ENCODE measurements at places on chromosomes 13 and 19.

DNA sequence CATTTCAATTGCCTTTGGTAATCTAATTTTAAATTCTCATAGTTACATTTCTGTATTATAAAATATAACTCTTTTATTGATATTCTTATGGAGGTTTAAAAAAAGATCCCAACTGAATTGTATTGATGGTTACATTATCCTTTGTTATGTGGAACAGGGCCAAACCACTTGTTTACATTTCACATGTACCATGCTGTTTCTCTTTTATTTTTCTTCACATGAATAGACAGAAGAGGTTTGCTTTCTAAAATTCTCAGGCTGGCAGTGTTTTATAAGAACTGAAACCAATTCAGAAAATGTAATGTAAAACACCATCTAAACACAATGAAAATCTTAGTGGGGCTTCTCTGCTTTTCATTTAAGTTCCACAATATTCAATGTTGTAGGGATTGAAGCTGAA lies 122.5 kb downstream of the GPC5 start:
- no peak for DNase-seq

DNA sequence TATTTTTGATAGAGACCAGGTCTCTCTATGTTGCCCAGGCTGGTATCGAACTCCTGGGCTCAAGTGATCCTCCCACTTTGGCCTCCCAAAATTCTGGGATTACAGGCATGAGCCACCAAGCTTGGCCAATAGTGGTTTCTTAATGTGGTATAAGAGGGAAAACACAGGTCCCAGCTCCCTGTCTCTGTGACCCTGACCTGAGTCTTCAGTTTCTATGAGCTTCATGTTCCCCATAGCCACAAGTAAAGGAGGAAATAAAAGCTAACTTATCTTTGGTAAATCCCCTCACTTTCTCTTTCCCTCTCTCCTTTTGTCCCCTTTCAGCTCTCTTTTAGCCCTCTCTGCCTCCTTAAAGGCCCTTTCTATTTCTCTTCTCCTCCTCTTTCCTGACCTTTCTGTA lies 50.3 kb downstream of the ABCC4 start:
- no peak for DNase-seq

GRCh38 chr19:42108527-42109389 lies 23.5 kb downstream of the POU2F2 start:
- peak; percentile 88 for DNase-seq

GRCh38 chr13:24313439-24313838 lies 4.1 kb downstream of the C1QTNF9 start:
- no peak for DNase-seq

DNA sequence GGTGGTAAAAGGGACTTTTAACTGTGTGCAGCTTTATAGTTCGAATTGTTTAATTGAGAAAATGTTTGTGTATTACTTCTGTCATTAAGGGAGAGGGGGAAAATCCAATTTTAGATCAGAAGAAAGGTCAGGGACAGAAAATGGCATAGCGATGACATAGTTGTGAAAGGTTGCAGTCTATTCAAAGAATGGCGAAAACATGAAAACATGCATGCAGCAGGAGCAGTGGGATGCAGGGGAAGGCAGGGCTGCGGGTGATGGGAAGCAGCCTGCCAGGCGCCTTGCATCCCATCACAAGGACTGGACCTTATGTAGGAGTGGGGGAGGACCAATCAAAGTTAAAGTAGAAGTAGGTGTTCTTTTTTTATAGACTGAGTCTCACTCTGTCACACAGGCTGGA lies 125.9 kb downstream of the CDK8 start:
- no peak for DNase-seq

GRCh38 chr13:94311893-94312292 lies 167.6 kb downstream of the DCT start:
- no peak for DNase-seq

DNA sequence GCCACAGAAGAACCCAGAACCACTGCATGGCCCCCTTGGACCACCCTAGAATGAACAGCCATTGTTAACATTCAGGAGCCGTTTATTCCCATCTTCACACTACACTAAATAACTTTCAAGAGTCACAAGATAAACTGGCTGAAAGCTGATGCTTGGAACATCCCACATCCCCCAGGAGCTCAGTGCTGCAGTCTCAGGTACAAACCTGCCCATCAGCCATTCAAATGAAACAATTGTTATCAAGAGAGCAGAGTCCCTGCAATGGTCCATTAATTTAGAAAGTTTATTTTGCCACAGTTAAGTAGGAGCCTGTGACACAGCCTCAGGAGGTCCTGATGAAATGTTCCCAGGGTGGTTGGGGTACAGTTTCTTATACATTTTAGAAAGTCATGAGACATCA lies 123.8 kb upstream of the ZNF91 start:
- DNase-seq: no peak

DNA sequence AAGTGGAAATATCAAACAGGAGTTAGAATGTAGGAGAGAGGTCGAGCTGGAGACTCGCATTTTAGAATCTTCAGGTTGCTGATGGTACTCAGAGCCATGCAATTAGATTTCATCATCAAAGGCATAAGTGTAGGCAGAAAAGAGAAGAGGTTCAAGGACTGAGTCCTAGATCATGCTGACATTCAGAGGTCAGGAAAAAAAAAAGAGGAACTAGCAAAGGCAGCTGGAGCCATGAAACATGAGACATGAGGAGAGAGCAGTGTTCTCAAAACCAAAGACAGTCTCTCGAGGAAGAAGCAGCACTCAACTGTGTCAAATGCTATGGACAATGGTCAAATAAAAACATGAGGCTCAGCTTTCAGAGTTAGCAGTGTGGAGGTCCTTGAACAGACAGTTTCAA lies 12.4 kb upstream of the TPP2 start:
- DNase-seq: no peak

- peak; percentile 71 for DNase-seq
Measured at GRCh38 chr13:77698201-77699058, 943 bp downstream of the SLAIN1 start.

DNA sequence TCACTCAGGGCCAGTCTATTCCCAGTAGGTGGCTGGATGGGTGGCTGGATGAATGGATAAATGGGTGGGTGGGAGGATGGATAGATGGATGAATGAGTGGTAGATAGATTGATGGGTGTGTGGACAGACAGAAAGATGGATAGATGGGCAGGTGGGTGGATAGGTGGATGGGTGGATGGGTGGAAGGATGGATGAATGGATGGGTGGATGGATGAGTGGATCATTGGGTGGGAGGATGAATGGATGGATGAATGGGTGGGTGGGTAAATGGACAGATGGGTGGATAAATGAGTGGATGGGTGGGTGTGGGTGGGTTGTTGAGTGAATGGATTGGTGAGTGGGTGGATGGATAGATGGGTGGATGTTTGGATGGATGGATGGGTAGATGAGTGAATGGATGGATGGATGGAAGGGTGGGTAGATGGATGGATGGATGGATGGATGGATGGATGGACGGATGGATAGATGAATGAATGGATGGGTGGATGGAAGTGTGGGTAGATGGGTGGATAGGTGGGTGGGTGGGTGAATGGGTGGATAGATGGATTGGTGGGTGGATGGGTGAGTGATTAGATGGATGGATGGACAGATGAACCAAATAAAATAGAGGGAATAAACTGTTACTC lies 27.1 kb upstream of the CCNE1 start:
- no peak for DNase-seq

GRCh38 chr19:15551293-15552004 lies 43.1 kb downstream of the CYP4F22 start:
- peak; percentile 78 for DNase-seq

- no peak for DNase-seq
Measured at GRCh38 chr19:47356900-47357299, 7.8 kb downstream of the DHX34 start.

- DNase-seq: peak; percentile 91
Measured at GRCh38 chr19:17260842-17261325, 3.7 kb downstream of the USHBP1 start.

- DNase-seq: no peak
Measured at GRCh38 chr19:1235625-1236538, 1.9 kb downstream of the CBARP start.

DNA sequence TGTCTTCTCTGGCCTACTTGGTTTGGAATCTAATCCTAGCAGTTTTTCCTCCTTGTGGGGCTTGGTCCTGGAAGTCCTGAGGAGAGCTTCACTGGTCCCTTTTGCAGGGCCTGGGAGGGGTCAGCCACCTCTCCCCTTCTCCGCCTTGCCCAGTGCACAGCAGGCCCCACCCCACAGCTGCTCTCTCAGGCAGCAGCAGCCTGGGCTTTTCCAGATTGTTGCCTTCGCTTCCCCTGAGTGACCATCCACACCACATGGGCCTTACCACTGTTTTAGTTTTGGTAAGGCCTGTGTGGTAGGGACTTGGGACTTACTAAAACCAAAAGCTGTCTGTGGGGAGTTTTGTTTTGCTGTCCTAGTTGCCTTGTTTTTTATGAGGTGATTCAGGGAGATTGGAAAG lies 11.5 kb downstream of the MPHOSPH8 start:
- DNase-seq: no peak

DNA sequence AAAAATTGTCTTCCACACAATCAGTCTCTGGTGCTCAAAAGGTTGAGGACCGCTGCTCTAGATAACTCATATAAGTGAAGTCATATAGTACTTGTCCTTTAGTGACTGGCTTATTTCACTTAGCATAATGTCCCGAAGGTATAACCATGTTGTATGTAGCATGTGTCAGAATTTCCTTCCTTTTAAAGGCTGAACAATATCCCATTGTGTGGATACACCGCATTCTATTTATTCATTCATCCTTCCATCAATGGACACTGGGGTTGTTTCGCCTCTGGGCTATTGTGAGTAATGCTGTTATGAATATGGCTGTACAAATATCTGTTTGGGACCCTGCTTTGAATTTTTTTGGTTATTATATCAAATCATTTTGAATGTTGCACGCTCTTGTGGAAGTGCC lies 4.6 kb upstream of the LYPD5 start:
- no peak for DNase-seq

DNA sequence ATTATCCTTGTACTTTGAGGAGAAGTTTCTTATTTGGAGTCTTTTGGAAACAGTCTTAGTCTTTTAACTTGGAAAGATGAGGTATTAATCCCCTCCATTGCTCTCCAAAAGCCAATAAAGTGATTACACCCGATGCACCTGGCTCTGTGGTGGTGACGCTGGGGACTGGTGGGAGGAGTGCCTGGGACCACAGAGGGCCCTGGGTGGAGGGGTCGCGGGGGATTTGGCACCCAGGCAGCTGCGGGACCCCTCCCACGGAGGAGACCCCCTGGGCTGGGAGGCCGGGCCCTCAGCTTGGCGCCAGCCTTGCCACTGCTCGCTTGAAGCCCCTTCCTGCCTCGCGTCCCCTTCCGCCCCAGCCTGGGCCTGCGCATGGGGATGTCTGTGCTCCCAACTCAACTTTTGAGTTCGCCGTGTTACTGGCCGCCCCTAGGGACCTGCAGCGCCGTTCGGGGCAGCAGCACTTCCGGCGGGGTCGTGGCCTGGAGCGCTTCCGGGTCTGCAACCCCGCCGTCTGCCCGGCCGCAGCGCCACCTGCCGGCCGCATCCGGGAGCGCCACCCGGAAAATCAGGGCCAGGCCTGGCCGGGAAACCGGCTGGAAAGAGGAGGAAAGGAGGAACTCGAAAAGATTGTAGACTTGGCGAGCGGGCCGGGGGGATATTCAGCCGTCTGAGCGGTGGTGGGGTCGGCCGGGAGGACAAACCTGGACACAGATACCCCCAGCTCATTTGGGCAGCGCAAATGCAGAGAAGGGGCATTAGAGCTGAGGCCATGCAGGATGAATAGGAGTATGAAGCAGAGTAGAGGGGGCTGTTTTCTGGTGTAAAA lies 8.4 kb downstream of the PEAK3 start:
- DNase-seq: peak; percentile 90

DNA sequence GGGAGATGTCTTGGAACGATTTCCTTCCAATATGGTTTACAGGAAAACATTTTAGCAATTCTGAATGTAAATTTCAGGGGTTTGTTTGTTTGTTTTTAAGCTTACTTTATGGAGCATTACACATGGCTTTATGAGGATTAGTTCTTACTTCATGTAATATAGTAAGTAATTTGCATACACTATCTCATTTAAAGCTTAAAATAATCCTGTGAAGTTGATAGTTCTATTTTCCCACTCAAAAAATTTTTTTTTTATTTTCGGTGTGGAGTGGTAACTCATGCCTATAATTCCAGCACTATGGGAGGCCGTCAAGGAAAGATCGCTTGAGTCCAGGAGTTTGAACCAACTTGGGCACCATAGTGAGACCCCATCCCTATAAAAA lies 19.0 kb upstream of the KPNA3 start:
- no peak for DNase-seq

- DNase-seq: no peak
Measured at GRCh38 chr13:33257841-33258807, 27.4 kb downstream of the STARD13 start.

GRCh38 chr13:28607187-28607955 lies 51.6 kb upstream of the POMP start:
- DNase-seq: no peak

- DNase-seq: no peak
Measured at GRCh38 chr13:100790405-100790804, 115.8 kb upstream of the TMTC4 start.

DNA sequence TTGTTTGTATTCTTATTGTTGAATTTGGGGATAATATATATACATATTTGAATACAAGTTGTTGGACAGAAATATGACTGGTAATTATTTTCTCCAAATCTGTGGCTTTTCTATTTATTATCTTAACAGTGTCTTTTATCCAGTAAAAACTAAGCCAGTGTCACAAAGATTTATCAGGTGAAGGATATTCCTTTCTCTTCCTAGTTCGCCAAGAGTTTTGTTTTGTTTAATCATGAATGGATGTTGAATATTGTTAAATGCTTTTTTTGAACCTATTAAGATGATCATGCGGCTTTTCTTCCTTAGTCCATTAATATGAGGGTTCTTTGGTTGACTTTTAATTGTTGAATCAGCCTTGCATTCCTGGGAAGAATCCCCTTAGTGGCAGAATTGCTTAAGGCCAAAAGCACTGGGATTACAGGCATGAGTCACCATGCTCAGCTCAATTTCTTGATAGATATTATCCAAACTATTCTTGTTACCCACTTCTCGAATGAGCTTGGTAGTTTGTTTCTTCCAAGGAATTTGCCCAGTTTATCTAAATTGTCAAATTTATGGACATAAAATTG lies 53.3 kb downstream of the TEX26 start:
- DNase-seq: no peak
